ENCODE measurements at places on chromosomes 5 and 9.

DNA sequence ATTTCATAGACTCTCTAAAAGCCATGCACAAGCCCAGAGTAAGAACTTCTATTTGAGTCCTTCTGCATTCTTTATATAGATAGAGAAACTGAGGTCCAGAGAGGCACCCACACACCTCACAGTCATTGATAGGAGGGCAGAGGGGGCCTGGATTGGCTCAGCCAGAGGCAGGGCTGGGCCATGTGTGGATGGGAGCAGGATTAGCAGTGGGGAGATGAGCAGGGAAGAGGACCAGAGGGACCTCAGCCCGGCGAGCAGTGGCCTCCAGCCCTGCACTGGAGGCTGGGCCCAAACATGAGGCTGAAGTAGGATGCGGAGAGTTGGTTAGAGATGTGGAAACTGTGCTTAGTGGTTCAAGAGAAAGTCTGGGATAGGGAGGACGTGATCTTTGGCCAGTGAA lies 34.0 kb downstream of the PPARGC1B start:
- no peak for DNase-seq

DNA sequence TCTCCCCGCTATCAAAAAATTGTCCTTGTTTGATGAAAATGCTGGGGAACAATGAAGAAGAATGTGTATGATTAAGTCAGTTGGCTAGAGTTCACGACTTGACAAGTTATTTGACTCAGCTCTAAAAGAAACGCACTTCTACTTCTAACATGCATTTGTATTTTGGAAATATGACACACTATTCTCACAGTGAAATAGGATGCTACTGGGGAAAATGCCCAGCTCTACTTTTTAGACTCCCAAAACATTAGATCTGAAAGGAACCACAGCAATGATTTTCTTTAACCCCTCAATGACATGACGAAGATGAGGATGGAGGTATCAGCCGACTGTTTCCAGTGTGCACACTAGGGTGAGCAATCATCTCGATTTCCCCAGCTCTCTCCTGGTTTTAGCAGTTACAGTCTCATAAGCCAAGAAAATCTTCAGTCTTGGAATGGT lies 83.6 kb upstream of the PCSK1 start:
- DNase-seq: no peak

GRCh38 chr5:82812575-82812974 lies 264.6 kb downstream of the TMEM167A start:
- DNase-seq: no peak

- DNase-seq: no peak
These were observed 479.9 kb downstream of the KDM4C start for GRCh38 chr9:7237473-7238246.

DNA sequence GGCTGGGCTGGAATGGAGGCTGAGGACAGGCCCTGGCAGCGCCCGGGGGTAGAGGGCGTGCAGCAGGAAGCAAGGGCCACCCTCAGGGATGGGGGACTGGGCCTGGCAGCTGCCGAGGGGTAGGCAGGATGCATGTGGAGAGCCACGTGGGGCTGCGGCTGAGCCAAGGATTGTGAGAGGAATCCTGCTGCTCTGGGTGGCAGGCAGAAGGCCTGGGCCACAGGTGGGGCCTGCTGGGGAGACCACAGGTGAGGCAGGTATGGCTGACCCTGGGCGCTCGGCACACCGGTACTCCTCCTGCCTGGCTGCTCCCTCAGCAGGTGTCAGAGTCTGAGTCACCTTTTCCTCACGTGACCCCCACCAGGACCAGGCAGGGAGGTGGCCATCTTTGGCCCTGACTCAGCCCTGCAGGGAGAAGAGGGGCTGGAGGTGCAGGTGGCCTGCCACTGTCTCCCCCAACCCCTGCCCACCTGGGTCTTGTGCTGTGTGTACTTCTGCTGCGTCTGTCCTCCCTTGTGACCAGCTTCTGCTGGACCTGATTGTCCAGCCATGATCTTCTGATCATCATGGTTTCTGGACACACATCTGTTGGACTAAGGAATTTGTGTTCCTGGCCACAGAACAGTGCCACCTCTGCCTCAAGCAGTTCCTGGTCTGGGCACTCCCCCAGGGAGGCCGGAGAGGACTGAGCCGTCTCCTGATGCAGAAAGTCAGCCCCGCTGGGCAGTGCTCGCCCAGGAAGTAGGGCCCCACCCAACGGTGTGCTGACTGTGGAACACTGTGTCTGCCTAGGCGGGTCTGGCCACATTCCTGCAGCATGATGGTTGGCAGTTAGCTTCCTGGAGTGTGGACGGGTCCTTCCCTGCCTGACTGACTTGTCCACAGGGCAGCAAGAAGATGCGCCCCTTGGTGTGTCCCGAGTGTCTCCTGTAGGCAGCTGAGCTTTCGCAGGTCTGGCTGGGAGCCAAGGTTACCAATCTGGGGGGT lies 6.4 kb downstream of the ARRDC1 start:
- no peak for DNase-seq

GRCh38 chr5:76971511-76971910 lies 18.7 kb downstream of the CRHBP start:
- DNase-seq: no peak

DNA sequence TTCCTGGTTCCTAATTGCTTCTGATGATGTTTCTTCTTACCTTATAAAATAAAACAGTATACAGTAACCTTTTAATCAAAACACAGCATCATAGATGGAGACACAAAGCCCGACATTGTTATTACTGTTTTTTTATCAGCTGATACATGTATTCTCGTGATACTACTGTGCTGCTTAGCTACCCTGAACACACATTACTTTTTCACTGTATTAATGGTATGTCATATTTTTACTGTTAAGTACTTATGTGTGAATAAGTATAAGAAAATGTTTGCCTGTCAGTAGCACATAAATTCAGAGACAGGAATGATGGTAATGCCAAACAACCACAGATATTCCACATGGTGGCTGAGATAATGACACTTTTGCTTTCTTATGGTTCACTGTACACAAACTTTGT lies 68.7 kb downstream of the RAB24 start:
- no peak for DNase-seq

- no peak for DNase-seq
These were observed 74.7 kb upstream of the C5orf46 start for GRCh38 chr5:147981074-147981473.

GRCh38 chr5:116614603-116614920 lies 39.9 kb upstream of the SEMA6A start:
- DNase-seq: no peak

DNA sequence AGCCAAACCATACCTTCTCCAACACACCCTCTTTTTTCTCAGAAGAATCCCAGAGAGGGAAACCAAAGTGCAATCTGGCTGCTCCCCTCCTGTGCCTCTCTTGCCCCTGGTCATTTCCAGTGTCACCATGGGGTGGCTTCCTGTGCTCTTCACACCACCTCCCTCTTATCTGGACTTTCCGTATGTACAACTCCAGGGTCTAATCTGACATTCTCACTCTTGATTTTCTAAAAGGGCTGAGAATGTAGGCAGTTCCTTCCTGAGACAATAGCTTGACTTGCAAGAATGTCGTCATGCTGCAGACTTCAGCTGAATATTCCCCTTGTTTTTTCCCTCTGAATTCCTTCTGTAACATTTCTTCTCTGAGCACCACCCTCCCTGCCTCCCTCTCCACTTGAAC lies 110.2 kb downstream of the FBXL7 start:
- peak; percentile 14 for DNase-seq

GRCh38 chr9:99266255-99267023 lies 44.4 kb downstream of the SEC61B start:
- peak; percentile 77 for DNase-seq

- no peak for DNase-seq
These were observed 288.6 kb downstream of the ELAVL2 start for GRCh38 chr9:23537192-23538066.

DNA sequence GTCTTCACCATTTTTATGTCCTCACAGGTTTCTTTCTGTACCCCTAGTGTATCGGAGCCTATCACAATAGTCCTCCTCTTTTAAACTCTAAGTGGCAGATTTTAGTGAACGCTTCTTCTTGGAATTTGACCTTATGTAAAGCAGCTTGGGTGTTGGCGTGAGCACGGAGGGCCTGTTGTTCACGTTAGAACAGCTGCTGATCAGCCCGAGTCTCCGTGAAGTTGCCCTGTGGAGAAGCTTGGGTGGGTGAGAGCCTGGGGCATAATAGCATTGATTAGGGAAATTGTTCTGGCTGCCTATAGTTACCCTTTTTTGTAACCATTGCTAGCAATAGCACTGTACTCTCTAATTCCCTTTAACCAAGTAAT lies 167.0 kb upstream of the OTULINL start:
- no peak for DNase-seq

- DNase-seq: no peak
These were observed 91.4 kb downstream of the ANGPTL2 start for GRCh38 chr9:127030814-127031740.

- DNase-seq: no peak
These were observed 91.3 kb downstream of the PDE6A start for GRCh38 chr5:149853331-149853648.

DNA sequence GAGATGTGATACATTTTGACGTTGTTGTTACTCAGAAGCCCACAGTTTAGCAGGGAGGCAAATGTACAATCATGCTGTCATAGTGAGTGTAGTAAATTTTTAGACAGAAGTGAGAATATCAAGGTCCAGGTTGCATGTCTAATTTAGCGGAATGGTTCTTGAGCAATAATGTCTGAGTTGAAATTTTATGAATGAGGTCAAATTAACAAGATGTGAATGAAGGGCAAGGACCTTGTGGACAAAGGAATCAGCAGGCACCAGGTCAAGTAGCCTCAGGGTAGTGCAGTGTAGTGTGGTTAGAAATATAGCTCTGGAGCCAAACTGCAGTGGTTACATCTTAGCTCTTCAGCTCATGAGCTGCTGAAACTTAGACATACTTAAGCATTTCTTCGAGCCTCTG lies 36.2 kb downstream of the TNFSF8 start:
- DNase-seq: no peak

- DNase-seq: no peak
These were observed 26.4 kb downstream of the UTP15 start for GRCh38 chr5:73591698-73592501.

DNA sequence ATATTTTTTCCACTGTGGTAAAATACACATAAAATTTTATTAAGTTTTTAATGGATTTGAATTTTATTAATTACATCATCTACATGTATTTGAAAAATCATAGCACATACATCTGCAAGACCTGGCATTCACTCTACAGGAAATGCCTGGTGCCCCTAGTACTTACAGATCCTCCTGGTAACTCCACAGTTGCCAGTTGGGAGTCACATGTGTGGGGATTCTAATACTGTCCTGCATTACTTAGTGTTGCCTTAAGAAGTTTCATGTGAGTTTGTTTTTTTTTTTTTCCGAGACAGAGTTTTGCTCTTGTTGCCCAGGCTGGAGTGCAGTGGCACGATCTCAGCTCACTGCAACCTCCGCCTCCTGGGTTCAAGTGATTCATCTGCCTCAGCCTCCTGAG lies 18.1 kb downstream of the KDM3B start:
- DNase-seq: no peak

GRCh38 chr9:132472599-132472998 lies 62.6 kb downstream of the CFAP77 start:
- DNase-seq: no peak

DNA sequence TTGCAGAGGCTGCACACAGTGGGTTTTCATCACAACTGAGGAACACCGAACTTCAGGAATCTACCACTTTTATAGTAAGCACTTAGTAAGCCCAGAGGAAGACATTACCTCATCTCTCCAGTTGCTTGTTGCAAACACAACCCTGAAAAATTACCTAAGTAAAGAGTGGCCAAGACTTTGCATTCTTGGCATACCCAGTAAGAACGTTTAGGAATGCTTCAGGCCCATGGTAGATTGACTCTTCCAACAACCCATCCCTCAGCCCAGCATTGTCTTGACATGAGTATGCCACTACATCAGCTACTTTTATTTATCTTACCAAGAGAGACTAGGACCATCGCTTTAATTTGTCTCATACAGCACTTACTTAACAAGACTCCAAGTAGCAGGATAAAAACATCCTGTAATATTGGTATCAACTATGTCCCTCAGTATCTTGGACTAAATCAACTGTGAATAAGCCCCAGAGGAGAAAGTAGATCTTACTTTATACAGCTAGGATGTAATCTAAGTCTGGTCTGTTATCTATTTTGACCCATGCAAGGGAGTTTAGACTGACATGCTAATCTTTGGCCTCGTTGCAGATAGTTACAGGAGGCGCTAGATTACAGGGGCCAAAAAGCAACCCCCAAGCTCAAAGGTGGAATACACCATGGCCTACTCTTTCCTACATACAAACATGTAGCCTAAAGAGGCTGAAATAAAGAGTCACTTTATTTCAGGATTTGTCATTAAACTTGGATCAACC lies 114.9 kb downstream of the INVS start:
- no peak for DNase-seq

DNA sequence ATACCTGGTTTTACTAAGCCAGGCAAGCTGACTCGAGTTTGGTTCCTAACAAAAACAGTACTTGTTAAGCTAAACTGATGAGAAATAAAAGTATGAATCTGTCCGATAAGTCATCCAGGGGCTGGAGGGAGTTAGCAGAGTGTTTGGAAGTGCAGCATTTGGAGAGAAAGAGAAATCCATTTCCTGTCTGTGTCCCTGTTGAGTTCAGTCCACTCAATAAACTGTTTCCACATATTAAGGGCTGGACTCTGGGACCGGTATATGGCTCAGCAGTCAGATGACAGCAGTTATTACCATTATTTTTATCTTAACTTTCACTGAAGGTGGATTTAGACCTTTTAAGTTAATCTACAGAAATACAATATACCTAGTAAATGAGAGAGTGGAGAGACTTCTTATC lies 130.6 kb upstream of the ADRA1B start:
- DNase-seq: no peak

DNA sequence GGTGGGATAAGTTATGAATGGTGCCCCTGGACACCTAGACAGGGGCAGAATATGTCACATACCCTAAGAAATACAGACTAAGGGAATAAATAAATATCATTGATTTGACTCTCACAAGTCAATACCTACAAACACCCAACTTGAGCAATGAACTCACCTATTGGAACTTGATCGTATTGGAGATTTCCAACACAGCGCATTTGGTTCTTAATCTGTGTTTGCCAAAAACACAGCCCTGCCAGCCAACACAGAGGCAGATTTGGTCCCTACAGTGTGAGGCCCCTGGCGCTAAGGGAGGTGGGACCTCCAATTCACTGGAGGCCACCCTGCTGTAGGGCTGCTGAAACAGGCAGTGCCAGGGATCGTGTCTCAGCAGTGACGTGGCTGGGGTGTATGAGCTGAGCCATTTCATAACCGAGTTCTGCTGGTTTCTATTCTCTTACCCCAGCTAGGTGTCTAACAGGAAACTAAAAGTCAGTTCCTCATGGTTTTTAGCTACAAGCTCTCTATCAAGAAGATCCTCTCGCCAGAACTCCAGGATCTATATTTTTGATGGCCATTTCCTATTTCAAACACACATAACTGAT lies 84.5 kb downstream of the SLC1A1 start:
- no peak for DNase-seq

- peak; percentile 64 for DNase-seq
These were observed 2.2 kb upstream of the ZNF366 start for GRCh38 chr5:72509401-72509800.

DNA sequence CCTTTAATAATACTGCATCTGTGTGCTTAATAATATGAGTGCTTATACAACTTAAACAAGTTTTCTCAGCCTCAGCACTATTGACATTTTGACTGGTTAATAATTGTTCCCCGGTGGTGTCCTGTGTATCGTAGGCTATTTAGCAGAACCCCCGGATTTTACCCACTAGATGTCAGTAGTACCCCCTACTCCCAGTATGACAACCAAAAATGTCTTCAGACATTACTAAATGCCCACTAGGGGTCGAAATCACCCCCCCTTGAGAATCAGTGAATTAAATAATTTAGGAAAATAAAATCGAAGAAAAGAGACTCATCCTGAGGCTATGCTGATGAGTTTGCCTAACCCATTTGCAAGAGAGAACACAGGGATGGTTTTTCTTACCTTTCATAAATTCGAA lies 166.3 kb downstream of the ATP10B start:
- DNase-seq: no peak

GRCh38 chr9:74887041-74887980 lies at the start of gene TRPM6:
Gene TRPM6, minus strand, starts transcription at chr9:74887921. Its CDS starts 65 bp downstream, at chr9:74887856.
- DNase-seq: peak; percentile 20

Measured in pons (tissue), 1 donor.